ENCODE measurements at places on chromosomes 2 and 18.

- DNase-seq = no peak
These were observed 4.4 kb downstream of the FBXO41 start for GRCh38 chr2:73279852-73280251.

- no peak for DNase-seq
These were observed 226.0 kb downstream of the TFCP2L1 start for GRCh38 chr2:121058852-121059558.

DNA sequence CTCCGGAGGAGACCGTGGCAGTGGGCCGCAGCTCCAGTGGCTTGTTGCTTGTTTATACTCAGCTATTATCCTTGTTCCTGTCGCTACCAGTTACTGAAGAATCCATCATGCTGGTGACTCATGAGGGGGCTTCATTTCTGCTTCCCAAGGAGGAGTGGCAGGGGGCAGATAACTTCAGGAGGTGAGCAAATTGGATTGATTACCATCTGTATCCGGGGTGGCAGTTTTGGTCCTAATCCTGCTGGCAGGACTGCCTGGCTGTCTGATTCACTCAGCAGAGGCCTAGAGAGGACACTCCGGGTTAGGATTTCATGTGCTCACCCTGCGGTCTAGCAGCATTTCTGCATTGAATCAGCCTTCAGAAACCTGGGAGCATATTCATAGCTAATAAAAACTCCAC is 230.0 kb downstream of the ACTR3 start:
- no peak for DNase-seq

DNA sequence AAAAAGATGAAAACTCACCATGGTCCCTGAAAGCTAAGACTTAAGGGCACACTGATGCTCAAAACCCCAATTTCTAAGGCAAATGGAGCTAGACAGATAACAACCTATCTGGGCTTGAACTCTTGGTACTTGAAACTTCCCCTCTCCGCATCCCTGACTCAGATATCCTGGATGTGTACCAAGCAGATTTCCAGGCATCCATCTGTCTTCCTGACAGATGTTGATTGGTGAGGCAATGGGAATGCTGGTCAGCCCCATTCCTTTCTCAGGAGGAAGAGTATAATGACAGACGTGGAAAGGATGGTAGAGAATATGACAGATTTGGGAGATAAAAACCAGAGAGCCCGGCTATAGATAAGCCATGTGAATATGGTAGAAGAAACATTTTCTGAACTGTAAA is 69.2 kb downstream of the ADD2 start:
- no peak for DNase-seq

DNA sequence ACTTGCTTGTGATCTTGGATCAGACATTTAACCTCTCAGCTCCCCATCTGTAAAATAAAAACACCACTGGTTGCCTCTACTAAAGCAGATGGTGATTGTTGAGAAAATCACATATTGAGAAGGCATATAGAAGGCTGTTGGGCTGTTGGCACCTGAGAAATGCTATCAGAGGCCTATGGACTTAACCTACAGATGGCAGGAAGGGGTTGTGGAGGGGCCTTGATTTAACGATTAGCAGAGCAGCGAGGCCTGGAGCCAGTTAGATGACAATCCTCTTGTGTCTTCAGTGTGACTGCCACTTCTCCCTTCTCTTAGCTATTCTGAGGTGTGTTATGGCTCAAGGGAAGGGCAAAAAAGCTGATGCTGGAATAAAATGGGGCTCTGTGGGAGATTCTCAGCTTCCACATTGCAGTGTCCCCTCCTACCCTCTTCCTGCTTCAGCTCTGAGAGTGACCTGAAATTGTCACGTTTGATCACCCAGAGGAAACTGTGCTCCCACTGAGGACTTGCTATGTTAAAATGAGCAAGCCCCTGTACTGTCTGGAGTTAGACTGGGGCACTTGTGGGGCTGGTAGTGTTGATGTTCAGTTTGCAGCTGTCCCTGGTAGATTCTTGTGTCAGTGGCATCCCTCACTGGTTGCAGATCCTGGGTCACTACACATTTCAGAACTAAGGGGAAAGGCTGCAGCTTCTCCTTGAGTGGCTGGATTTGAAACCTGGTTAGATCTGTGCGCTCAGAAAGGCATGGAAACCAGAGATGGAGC is 31.5 kb downstream of the CXCR4 start:
- no peak for DNase-seq

- no peak for DNase-seq
These were observed 324.9 kb upstream of the TCF4 start for GRCh38 chr18:55912919-55913318.

- DNase-seq = no peak
These were observed 20.3 kb upstream of the RBBP8 start for GRCh38 chr18:22912835-22913234.
